ENCODE measurements at places on chromosomes 11 and 22. TPM values are rescaled to one million over a fixed set of nuclear protein-coding genes. Genes with fewer than 3 reads are reported as not detected.

DNA sequence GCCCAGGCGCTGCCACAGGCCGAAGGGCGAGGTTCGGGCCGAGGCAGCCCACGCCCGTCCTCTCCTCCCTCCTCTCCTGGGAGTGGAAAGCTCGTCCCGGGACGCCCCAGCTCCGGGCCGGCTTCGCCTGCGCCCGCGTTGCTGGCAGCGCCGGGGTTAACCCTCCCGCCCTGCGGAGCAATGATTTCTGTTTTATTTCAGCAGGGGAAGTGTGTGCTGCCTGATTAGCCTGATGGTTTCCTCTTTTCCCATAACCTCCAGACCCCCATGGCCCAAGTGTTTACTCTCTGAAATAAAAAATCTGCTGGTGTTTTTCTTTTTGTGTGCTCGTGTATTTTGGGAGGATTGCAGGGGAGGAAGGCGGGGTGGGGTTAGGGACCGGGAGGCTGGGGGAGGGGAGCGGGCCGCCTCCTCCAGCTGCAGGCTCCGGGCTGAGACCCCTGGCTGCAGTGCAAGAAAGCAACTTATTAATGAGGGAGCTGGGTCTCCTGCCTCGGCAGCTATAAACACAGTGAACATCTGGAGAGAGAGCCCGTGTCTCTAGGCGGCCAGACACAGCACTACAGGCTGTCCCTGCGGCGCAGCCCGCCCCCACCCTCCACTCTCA is 38.6 kb downstream of the ETS1 start:
- no peak for DNase-seq

DNA sequence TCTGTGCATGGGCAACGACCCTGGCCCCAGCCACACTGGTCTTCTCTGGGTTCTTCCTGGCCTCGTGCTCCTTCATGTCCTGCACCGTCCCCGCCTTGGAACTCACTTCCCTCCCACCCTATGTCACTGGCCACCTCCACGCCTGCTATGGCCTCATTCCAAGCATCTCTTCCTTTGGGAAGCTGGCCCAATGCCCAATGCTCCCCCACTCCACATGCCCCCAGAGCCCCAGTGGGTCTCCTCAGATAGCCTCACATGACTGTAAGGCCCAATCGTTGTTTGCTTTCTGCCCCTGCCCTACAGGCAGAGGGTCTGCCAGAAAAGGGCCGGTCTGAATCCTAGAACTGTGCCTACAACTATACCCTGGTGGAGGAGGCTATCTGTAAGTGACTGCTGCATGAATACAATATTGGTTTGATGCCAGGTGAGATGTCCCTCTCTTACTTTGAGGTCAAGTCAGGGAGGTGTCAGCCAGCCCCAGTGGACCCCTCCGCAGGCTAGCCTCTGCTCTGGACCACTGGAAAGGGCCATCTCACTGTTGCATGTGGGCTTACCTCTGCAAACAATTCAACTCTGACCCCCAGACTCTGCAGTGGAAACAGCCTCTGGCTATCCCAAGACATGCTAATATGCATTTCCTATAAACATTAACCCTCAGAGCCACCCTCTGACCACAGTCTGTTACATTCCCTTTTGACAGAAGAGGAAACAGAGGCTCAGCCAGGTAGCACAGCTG is 2.1 kb upstream of the GNAZ start:
- DNase-seq: no peak

DNA sequence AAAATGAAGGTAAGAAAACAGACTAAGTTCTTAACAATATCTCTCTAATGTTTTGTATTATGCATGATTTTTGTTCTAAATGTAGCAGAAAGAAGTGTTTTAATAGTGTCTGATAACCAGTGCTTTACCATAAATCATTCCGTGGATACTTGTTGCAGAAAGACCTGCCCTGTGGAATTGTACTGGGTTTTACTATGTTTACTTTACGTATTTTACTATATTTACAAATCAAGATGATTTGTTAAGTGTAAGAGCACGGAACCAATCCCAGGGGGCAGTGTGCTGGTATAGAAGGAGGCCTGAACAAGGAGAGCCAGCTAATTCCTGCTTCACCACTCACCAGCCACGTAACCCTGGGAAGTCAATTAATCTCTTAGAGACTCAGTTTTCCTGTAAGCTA is 1.4 kb downstream of the HTR3B start:
- no peak for DNase-seq

- DNase-seq: no peak
These were observed 15.9 kb downstream of the TSPAN18 start for GRCh38 chr11:44742508-44743246.

Gene UBQLNL
- total RNA-seq: 0.14 TPM

Gene SLC22A25
- total RNA-seq: not detected

Gene SPINDOC
- 53.8 TPM for total RNA-seq

Gene PRR33
- total RNA-seq: not detected

Gene KRTAP5-2
- total RNA-seq: not detected

Gene NUCB2
- 58.6 TPM for total RNA-seq

Gene AIFM3
- total RNA-seq: 3.1 TPM

Gene NFAM1
- 0.39 TPM for total RNA-seq

All from Calu3 (cell line).